Panc1 (cell line): ENCODE measurements at places on chromosomes 7 and 10.

- no peak for DNase-seq
These were observed 408.9 kb downstream of the CALN1 start for GRCh38 chr7:72003236-72003635.

- DNase-seq = no peak
These were observed 121.2 kb upstream of the ANKRD1 start for GRCh38 chr10:91042069-91042468.

GRCh38 chr10:60964257-60965235 lies 20.6 kb upstream of the RHOBTB1 start:
- DNase-seq = peak; percentile 78

GRCh38 chr10:29767968-29768367 lies 133.2 kb upstream of the SVIL start:
- DNase-seq = no peak

GRCh38 chr7:28005075-28005846 lies 175.3 kb downstream of the JAZF1 start:
- no peak for DNase-seq
